Nucleus accumbens (tissue), 56 donors: ENCODE measurements at places on chromosomes 4 and X.

- DNase-seq: no peak
Measured at GRCh38 chr4:152258804-152259708, 276.8 kb downstream of the FBXW7 start.

DNA sequence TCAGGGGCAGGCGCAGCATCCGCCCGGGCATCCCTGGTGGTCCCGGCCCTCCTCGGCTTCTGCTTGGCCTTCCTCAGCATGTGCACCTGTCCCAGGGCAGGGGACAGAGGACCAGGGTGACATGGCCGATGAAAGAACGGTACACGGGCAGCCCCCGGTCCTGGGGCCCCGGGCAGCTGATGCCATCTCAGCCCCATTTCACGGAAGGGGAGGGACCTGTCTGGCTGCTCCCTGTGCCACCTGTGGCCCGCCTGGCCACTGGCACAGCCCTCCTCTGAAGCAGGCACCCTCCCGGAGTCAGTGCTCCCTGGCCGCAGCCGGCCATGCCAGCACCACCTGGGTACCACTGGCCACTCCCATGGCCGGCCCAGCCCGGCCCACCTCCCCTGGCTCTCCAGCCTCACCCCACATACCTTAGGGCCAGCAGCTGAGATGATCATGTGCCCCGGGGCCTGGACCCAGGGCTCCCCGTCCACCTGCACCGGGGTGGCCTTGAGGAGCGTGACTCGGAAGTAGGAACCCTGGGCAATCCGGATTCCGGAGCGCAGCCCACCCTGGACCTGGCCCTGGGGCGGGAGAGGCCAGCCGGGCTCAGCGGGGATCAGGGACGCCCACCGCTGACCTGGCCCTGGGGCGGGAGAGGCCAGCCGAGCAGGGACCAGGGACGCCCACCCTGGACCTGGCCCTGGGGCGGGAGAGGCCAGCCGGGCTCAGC, 12.6 kb downstream of the DGKQ start:
- no peak for DNase-seq

GRCh38 chr4:30722359-30723200, 2.4 kb downstream of the PCDH7 start:
- DNase-seq: no peak

- DNase-seq: no peak
Measured at GRCh38 chrX:57906790-57907189, 3.5 kb downstream of the ZXDA start.

DNA sequence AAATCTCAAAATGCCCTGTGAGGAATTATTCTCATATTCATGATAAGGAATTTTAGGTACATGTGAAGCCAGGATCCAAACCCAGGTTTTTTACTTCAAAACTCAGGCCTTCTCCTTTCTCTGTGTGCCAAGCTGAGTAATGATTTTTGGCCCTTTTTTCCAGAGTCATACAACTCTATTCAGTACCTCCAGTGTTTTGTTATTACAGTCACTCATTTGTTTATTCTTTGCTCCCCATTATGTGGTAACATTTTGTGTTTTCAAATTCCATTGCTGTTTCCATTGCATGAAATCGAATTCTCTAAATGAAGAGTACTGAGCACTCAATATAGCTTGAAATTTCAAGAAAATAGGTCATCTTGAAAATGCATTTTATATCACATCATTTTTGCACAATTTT, 315.4 kb downstream of the NR3C2 start:
- DNase-seq: no peak

DNA sequence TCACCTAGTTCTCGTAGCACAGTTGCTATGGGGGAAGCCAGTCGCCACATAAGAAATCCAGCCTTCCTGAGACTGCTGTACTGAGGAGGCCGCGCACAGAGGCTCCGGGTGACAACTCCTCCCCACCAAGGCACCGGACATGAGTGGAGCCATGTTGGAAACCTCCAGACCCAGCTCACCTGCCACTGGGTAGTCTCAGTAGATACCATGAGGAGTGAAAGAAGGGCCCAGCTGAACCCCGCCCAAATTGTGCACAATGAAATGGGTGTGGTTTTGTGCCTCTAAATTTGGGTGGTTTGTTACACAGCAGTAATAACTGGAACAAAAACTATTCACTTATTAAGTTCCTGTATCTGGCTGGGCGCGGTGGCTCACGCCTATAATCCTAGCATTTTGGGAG, 198.7 kb downstream of the BCOR start:
- no peak for DNase-seq

DNA sequence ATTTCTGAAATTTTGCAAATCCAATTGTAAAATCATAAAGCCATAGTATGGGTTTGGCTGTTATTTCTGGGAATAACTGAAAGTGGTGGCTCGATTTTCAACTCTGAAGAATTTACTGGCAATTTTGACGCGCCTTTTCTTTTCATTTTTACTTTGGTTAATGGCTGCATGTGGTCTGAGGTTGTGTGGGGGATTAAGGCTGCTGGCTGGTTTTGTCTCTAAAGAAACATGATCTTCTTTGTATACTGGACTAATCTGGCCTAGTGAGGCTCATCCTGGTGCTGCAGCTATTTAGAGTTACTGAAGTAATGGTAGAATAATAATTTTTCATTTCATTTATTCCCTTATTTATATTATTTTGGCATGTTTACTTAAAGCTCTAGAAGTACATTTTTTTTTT, 164.0 kb downstream of the RNF150 start:
- DNase-seq: no peak

- no peak for DNase-seq
Measured at GRCh38 chr4:47073647-47074046, 42.3 kb downstream of the GABRB1 start.

DNA sequence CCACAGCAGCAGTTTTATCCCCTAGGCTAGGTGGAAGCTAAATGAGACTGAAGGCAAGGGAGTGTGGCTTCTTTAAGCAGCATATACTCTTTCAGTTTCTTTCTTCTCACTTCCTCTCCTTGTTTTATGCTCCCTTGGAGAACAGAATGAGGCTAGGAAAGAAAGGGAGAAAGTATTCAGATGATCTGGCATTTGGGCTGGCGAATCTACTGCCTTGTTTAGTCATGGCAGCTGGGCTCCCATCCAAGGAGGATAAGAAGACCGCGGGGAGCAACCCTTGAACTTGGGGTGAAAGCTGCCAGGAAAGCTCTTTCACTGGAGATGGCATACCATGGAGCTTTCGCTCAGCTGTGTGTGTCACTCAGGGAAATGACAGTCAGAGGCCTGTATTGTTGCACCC, 72.1 kb downstream of the ARHGEF38 start:
- no peak for DNase-seq

GRCh38 chr4:174582463-174582862, 60.2 kb upstream of the HPGD start:
- no peak for DNase-seq

DNA sequence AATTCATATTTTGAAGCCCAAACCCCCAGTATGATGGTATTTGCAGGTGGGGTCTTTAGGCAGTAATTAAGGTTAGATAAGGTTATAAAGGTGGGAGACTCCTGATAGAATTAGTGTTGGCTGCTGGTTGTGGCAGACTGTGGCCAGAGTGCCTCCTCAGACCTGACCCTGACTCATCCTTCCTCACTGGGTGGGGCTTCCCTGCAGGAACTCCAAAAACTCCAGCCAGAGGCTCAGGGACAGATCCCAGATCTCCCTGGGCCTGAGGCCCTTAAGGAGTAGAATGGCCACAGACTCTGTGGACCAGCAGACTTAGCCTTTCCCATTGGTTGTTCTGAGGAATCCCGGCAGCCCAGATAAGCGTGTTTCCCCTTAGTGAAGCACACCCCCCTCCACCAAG, 463.0 kb upstream of the CPEB2 start:
- no peak for DNase-seq

- no peak for DNase-seq
Measured at GRCh38 chr4:90769251-90769650, 642.1 kb downstream of the CCSER1 start.

DNA sequence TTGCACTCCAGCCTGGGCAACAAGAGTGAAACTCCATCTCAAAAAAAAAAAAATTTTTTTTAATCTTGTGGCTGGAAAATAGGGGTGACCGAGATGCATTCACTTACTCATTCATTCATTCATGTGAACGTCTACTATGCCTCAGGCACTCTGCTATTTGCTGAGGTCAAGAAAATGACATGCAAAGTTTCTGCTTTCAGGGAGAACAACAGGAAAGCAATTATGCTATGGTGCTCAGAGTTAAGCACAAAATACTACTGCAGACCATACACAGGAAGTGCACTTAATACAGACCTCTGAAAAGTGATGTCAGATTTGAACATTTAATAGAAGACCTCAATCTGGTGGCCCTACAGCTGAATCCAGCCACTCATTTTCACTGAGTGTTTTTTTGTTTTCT, 59.6 kb upstream of the DUSP21 start:
- DNase-seq: no peak

GRCh38 chrX:7146703-7147412, 654 bp upstream of the STS start:
- no peak for DNase-seq

- DNase-seq: no peak
Measured at GRCh38 chr4:13907255-13907751, 279.8 kb upstream of the BOD1L1 start.

DNA sequence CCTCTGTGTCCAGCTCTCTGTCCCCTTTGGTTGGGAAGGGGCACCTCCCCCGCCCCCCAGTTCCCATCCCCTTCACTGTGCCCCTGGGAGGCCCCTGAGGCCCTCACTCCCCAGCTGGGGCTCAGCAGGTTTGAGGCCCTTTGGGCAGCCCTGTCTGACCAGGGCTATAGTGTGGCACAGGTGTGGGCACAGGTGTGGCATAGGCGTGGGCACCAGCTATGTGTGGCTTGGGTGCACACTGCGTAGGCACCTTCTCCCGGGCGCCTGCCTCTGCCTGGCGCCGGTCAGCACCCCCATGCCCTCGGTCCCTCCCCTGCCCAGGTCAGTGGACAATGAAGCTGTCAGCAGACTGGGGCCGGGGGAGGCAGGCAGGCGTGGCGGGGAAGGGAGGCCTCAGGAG, 7.5 kb upstream of the FGFR3 start:
- DNase-seq: no peak

- no peak for DNase-seq
Measured at GRCh38 chrX:154328646-154329045, 33.1 kb downstream of the TKTL1 start.

DNA sequence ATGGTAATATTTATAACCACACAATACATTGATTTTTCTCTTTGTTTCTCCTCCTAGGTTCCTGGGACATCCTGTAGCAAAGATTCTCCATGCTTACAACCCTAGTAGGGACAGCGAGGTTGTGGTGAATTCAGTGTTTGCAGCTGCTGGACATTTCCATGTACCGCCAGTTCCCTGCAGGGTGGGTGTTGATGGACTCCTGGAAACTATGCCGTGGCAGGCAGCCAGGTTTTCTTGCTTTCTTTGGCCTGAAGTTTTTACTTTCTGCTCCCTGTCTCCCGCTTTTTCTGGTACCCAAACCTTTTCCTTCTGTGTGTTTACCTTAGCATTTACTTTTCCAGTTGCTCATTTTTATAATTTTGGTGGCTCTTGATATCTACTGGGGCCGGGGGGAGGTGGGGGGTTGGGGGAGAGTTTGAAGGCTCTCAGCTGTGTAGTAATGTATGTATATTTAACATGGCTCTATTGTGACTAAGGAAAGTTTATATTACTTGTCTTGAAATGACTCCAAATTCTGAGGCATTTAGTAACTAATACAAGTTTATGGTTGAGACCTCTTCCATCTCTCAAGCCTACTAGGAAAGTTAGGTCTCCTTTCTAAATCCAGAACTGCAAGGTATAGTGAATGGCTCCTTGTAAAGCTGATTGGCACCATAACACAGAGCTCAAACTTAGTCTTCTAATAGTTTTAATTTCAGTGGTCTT, 89.7 kb downstream of the TMEM131L start:
- DNase-seq: no peak

DNA sequence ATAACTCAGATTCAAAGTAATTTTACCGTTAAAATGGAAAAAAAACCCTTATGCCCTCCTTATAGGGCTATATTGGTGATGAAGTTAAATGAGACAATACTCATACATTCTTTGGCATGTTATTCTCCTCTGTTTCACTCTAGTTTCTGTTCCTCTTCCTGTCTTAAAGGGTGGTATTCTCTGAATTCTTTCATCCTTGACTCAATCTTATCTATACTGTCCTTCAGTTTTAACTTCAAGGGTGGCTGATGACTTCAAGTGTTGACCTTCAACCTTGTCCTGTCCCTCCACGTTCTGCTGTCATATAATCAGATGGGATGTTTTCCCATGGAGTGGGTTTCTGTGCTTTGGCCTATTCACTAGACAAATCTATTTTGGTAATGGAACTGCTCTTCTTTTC, 44.0 kb downstream of the ZNF518B start:
- no peak for DNase-seq

- DNase-seq: no peak
Measured at GRCh38 chr4:41632481-41633073, 94.6 kb downstream of the LIMCH1 start.

- peak; percentile 1 for DNase-seq
Measured at GRCh38 chrX:17590892-17591740, 146.2 kb upstream of the SCML1 start.

DNA sequence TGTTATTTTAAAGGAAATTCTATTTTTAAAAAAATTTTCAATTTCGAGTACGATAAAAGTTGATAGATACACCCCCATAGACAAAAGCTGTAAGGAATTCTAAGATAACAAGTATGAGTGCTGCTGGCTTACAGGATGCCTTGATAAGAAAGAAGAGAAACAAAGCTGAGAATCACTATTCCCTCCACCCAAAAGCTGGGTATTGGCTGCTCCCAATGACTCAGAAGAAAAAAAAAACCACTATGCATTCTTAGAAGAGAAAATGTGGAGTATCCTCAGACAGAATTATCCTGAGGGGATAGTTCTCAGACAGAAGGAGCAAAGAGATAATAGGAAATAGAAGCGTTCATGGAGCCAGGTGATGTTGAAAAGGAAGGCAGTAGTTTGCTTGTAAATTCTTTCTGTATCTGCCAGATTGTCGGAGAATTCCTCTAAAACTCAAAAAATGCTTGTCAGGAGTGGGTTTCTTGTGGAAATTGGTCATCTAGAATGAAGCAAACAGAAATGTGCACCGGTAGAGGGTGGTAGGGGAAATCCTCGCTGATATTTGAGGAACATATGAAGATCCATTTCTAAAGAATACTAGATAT, 217.5 kb upstream of the ADAMTS3 start:
- no peak for DNase-seq

- no peak for DNase-seq
Measured at GRCh38 chr4:181077341-181077740, 1165.9 kb upstream of the TENM3 start.

DNA sequence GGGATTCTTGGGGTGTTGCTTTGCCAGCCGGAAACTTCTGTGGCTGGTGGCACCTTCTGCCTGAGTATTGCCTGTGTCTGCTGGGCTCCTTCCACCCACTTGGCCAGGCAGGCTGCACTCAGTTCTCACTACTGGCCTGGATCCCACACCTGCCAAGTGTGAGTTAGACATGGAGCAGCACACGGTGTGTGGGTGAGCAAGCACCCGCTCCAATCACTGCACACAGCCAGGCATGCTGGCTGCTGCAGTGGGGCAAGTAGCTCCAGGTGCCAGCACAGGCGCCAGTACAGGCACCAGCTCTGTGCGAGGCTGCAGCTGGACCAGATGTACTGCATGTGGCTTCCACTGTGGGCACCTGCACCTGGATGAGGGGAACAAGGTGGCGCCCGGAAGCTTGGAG, 23.9 kb downstream of the DCUN1D4 start:
- DNase-seq: no peak
